Lung (tissue), 17 donors: ENCODE measurements at places on chromosomes 7 and 10.
A peak's percentile ranks its signal among the peaks of the same experiment; 100 is the strongest.

- peak; percentile 24 for DNase-seq
Observed at GRCh38 chr7:24764972-24765744, 7.9 kb upstream of the GSDME start.

GRCh38 chr10:10513898-10514297, 503.8 kb upstream of the CELF2 start:
- peak; percentile 36 for DNase-seq

DNA sequence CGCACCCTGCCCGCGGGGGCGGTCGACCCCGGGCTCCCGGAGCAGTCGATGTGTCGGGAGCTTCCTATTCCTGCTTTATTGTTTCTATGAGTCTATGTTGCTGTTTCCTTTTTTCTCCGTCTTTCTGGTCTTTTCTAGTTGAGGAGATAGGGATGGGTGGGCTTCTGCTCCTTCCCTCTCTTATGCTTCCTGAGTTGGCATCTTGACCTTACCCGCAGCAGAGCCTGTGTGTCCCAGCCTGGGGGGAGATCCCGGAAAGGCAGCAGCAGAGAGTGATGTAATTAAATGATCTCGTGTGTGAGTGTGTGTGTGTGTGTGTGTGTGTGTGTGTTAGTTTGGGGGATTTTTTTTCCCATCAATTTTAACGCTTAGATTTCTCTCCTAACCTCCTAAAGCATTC, 486 bp upstream of the SORCS1 start:
- peak; percentile 11 for DNase-seq

GRCh38 chr7:33674804-33675411, 230.4 kb upstream of the BMPER start:
- DNase-seq: no peak

DNA sequence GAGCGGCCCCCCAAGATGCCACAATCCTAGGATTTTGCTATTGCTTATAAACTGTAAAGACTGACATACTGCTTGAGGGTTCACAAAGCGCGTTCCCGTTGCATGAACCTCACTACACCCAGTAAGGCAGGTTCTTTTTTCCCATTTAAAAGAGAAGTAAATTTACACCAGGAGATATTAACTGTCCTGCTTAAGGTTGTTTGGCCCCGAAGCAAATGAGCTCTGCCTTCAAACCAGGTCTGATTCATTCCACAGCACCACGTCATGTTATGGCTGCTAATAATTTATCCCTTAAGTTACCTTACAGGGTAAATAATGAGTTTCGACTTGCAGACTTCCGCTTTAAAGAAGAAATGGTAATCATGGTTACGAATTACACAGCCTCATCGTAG, 559 bp upstream of the FKBP14 start:
- no peak for DNase-seq

- DNase-seq: no peak
Observed at GRCh38 chr7:12929476-12930140, 242.2 kb downstream of the ARL4A start.

- peak; percentile 28 for DNase-seq
Observed at GRCh38 chr10:32232378-32232777, 114.6 kb downstream of the EPC1 start.

DNA sequence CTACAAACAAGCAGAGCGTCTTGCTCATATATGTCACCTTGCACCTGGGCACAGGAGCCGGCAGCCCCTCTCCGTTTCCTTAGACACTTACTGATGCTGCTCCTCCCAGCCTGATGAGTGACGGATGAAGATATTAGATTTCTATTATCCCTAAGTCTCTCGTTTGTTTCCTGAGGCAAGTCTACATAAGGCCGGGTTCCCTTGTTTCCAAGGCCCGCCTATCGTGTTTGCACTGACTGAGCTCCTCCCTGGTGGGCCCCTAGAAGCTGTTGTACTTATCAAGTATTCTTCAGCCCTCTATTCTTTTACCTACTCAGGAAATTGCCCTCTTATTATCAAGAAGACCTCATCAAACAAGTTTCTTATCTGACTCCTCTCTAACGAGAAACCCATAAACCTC, 18.5 kb downstream of the SH3PXD2A start:
- no peak for DNase-seq

DNA sequence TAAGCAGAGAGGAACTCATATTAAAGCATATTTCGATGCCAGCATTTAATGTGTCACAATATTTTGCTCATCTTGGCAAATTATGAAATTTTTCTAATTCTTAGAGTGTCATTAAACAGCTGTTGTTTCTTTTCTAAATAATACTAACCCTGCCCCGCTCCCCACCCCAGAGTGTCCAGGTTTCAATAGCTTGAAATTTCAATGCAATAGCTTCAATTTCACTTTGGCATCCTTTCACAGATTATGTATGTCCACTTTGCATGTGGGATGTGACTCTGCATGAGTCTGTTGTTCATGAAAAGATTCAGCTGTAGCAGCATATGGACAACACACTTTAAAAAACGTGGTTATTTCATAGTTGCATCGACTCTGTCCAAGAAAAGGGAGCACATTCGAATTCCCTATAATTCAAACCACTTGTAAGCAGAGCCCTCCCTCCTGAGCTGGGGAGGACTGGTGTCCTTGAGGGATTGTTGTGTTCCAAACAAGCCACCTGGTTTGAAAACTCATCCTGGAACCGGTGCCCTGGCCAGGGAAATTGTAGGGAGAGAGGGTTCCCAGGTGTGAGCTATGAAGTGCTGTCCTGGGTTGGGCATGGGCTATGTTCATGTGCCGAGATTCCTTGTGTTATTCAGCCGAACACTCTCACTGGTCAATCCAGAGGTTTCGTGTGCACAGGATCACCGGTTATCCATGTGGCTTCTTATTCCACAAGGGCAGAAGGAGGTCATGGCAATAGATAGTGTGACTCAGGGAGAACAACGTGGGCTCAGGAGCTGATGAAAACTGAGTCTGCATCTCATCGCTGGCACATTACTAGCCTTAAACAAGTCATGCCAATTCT, 64.6 kb upstream of the CREB5 start:
- peak; percentile 94 for DNase-seq

DNA sequence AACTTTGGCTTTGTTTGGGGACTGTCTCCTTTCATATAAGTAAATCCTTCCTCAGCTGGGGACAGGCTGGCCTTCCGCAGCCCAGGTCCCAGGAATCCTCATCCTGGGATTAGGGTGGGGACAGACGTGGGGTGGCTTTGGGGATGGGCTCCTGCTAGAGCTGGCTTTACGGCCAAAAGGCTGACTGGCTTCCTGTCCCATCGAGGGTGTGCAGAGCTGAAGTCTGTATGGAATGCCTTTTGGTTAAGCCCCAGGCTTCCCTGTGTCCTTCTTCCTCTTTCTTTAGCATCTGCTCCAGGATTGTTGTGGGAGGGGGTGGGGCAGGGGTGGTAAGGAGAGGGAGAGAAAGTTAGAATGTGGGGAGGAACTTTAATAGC, 59.4 kb upstream of the AQP1 start:
- DNase-seq: no peak

DNA sequence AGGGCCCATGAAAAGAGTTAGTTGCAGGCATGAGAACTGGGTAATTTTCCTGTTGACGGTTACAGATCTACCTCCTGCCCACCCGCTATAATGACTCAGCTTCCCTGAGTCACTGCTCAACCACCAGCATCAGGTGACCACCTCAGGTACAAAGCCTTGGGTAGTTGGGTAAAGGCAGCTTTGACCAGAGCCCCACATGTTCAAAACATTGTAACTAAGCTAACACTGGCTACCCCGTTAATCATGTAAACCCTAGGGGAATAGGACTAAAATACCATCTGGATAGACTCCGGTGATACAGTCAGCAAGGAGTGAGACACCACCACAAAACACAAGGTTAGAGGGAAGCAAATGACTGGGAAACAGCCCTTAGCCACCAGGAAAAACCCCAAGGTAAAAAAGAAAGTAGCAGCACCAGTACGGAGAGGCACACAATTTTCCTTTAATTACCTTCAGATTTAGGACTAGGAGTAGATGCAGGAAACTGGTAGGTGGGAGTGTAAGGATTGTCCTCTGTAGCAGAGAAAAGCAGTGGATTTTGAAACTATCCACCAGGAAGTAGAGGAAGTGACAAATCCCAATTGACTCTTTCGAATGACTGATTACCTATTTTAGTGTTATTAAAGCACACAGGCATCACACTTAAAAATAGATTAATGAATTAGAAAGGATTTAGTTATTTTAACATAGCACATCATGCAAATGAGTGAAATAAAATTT, 103.5 kb upstream of the PDLIM1 start:
- DNase-seq: no peak

GRCh38 chr10:91700273-91700672, 67.4 kb upstream of the PPP1R3C start:
- no peak for DNase-seq
